ENCODE measurements at places on chromosomes 1 and 21.

- no peak for DNase-seq
These were observed 15.0 kb downstream of the DDX59 start for GRCh38 chr1:200654660-200655059.

GRCh38 chr1:92563457-92564216, 76.9 kb upstream of the GFI1 start:
- no peak for DNase-seq

DNA sequence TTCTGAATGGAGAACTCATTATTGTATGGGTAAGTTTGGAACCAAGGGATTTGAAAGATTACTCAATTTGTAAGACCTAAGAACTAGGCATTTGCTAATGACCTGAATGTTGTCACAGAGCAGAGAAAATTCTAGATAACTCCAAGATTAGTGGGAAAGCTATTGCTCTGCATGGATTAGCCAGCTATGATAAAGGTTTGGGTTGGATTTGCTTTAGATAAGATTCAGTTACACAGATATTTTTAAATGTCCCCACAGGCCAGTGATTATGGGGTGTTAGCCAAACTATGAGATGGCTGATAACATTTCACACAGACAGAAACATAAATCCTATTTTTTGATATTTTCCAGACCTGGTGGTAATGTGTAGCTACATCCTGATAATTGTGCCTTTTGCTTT, 88.2 kb downstream of the NTPCR start:
- DNase-seq = no peak

GRCh38 chr1:197222025-197222685, 45.9 kb upstream of the CRB1 start:
- no peak for DNase-seq

Measured in stimulated activated CD4-positive, alpha-beta T cell treated with anti-CD3 and anti-CD28 coated beads, TNF-alpha, amount 100 ng/mL, for 24 hours (primary cell).